ENCODE measurements at places on chromosomes 4 and X. TPM values are rescaled to one million over a fixed set of nuclear protein-coding genes. Genes with fewer than 3 reads are reported as not detected.

- no peak for DNase-seq
Observed at GRCh38 chr4:110417136-110417535, 58.8 kb upstream of the ENPEP start.

OPRPN gene
- not detected for total RNA-seq

- no peak for DNase-seq
Observed at GRCh38 chr4:13539619-13540445, 4.5 kb downstream of the NKX3-2 start.

GRCh38 chr4:72055566-72055965 lies 23.8 kb downstream of the NPFFR2 start:
- DNase-seq = no peak

TSC22D3 gene
- total RNA-seq = 63.2 TPM

DNA sequence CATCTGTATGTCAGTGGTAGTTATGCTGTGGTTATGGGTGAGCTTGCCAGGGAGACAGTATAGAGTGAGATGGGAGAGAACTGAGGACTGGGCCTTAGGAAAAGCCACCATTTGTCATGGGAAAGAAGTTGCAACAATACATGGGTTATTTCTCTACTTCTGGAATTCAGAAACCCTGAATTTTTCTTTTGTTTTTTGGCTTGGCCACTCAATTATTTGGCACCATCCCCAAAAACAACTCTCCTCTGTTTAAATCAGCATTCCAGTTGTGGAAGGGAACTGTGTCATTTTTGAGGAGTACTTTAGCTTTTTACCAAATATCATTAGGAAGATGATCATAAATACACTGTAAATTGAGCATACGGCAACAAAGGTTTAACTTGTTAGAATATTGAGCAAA lies 41.1 kb upstream of the ACSL4 start:
- no peak for DNase-seq

DNA sequence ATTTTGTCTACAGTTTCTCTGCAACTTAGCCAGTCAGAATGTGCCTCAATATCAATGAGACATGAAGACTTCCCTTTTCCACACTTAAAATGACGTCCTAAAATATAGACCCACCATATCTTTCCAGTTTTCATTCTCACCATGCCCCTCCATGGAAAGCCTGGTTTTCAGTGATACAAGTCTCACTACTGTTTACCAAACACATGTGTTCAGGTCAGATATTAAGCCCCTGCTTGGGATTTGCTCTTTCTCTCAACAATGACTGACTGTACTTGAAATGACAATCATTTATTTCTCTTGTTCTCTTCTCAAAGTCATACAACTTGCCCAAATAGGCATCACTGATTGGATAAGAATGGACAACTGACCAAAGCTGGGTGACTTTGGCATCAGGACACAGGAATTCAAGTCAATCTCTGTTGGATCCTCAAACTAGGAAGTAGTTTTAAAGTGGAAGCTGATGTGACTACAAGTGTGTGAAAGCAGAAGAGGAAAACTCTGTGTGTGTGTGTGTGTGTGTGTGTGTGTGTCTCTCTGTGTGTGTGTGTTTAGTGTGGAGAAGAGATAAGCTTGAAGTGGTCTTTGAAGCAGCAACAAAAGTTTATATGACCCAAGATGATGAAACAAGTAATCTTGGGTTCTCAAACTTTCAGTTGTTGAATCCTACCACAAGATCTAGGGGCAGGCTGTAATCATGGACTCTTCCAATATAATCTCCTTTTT lies 217.4 kb upstream of the FGF13 start:
- no peak for DNase-seq

DNA sequence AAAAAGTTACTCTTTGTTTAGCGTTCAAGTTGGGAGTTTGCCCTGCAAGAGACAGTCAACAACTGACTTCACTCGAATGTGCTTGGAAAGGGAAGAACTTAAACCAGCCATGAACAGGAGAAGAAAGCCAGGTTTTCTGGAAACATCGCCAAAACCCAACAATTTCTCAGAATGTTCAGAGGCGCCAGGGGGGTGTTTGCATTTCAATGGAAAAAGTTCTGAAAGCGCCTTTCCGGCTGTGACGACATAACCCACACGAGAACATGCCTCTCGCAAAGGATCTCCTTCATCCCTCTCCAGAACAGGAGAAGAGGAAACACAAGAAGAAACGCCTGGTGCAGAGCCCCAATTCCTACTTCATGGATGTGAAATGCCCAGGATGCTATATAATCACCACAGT lies 78.1 kb upstream of the ADGRA3 start:
- DNase-seq = no peak

EXOSC9 gene
- 30.1 TPM for total RNA-seq

TACC3 gene
- total RNA-seq = 8.9 TPM

GRCh38 chr4:48100256-48100655 lies 33.8 kb downstream of the TXK start:
- DNase-seq = no peak

LINC00632 gene
- 173 TPM for total RNA-seq

DNA sequence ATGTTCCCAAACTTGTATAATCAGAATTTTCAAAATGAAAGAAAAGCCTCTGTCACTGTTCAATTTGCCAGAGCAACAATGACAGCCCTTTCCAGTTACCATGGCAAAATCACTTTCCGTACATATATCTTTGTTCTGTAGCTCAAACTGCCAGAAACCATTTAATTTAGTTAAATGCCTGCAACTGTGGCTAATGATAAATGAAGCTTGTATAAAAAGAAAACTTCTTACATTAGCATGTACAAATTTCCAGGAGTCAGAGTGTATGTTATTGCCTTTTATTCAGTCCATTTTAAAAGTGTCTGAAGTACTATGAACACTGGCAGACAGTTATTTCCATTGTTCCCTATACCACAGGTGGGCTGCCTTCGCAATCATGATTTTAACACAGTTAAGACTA lies 30.3 kb downstream of the ARAP2 start:
- DNase-seq = no peak

DNA sequence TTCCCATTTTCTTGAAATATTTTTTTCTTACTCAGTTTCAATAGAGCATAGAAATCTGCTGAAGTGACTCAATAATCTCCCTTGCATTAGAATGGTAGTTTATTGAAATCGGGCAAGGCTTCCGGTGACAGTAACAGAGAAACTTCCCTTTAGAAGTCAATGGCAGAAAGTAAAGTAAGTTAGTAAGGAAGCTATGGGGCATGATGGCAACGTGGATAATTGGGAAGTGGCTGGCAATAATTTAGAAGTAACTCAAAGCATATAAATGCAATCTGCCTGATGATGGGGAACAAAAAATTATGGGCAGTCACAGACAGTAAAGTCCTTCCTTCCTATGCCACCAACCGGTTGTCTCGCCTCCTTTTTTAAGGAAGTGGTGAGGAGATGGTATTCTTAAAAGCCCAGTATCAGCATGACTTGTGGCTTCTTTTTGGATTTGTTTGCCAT lies 7.6 kb downstream of the CYBB start:
- no peak for DNase-seq

MAPK10 gene
- 247 TPM for total RNA-seq

DNA sequence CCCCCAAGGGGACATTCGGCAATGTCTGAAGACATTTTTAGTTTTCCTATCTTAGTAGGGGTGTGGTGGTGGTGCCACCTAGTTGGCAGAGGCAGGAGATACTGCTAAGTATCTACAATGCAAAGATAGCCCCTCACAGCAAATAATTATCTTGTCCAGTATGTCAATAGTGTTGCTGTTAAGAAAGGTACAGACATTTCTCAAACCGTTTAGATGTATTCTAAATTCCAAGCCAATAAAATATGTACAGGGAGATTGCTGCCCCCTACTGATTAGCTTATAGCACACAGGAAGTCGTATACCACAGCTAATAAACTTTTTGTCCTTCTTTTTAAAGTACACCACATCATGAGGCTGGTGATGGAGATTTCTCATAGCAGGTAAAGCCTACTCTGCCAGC lies 260.5 kb downstream of the TMA16 start:
- DNase-seq = no peak

DNA sequence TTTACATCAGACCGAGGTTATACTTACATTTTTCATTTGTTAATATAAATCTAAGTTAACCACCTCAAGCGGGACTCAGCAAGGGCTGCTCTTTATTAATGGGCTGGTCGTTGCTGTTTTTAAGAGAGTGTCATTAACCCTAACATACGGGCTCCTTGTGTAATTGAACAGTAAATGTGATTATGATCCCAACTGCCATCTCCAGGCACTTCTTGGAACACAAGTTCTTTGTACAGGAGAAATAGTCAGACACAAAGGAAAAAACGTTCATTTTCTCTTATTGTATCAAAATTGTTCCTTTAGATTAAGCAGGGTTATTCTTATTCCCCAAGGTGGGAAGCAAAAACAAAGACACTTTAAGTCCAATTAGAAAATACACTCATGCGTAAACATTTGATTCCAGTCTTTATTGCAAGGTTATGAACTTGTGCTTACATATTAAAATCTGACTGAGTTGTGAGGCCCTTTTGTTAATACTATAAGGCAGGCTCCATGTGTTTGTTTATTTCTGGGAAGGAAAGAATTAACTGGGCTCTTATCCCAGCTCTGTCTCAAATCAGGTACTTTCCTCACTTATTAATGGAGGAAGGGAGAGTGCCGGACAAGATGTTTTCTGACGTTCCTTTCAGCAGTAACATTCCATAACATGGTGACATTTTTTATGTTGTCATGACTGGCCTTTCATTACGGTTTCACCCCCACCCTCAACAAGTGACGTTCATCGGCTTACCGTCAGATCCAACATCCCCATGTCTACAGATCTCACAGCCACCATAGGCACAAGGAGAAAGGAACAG lies 95.9 kb downstream of the RASL11B start:
- DNase-seq = peak; percentile 29

DNA sequence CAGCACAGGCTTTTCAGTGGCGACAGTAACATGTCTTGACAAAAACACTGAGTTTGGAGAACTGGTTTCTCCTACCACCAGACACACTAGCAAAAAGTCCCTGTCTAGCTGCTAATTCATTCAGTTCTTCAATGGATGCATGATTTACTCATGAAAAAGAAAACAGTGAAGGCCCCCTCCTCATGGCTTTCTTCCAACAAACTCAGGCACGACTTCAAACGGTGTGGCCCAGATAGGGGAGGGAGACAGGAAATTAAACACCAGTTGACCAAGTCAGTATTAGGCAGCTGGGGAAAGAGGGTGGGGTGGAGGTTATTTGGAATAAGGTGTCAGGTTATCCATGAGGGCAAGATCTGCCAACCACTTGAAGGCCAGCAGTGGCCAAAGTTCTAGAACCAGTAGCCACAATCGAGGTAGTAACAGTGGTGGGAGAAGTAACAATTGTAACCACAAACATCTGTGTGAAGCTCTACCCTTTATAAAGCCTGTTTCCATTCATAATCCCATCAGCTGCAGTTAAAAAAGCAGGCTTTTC lies 60.2 kb downstream of the SEPSECS start:
- DNase-seq = no peak

DNA sequence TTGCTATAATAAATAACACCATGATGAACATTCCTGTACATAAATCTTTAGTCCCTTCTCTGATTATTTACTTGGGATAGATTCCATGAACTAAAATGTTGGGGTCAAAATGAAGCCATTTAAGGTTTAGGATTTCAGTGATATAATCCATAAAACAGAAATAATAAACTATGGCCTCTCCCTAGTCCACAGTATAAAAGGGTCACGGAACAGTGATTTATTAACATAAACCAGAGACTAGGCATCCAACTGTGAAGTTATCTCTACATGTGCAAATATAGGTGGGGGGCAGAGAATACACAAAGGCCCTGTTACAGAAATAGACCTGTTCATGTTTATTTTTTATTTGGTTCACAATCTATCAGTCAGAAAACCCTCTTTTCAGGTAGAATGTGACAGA lies 499.1 kb upstream of the SLIT2 start:
- DNase-seq = no peak

DNA sequence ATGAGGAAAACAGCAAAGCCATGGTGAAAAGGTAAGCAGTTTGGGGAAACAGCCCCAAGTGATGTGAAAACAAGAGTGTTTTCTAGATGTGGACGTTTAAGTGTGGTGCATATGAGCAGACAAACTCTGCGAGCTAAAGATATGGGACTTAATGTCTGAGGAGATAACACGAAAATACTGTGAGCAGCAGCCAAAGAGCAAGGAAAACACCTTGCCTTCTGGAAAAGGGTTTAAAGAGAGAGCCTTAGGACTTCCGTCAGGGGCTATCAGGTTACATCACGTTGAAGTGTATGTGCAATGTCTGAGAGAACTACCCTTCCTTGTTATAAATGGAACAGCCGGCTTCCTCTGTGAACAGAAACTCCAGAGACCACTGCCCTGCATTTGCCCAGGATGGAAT lies 54.2 kb downstream of the LEF1 start:
- no peak for DNase-seq

DNA sequence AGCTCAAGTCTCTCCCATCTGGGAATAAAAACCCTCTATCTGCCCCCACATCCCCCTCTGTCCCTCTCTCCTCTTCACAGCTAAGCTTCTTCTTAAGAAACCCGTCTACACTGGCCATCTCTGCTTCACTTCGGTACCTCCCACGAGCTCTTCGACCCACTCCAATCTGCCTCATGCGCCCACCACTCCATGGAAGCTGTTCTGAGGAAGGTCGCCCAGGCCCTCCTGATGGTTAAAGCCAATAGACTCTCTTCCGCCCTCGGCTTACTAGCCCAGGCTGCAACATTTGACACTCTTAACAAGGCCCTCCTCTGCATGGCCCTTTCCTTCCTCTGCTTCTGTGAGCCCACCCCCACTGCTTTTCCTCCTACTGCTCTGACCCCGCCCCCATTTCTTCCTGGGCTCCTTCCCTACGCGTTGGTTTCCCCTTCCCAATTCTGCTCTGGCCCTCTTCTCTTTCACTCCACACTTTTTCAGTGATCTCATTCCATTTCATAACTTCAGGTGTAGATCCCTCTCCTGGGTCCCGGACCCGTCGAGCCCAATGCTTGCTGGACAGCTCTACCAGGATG lies 11.8 kb downstream of the IQSEC2 start:
- DNase-seq = no peak

C4orf33 gene
- total RNA-seq = 23.3 TPM

GAB1 gene
- total RNA-seq = 86.4 TPM

DNA sequence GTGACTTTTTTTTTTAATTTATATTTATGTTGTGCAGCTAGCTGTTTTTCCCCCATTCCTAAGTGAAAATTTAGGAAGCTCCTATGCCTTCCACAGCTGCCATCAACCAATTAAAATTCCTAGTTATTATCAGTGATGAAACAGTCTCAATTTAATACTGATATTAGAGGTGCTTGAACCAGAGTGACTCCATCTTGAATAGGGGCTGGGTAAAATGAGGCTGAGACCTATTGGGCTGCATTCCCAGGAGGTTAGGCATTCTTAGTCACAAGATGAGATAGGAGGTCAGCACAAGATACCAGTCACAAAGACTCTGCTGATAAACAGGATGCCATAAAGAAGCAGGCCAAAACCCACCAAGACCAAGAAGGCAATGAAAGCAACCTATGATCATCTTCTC lies 136.7 kb downstream of the DCHS2 start:
- DNase-seq = no peak

ATP8A1 gene
- 59.2 TPM for total RNA-seq

All from urinary bladder (tissue), 4 donors.